Islet precursor cell (in vitro differentiated cells): ENCODE measurements at places on chromosomes 2 and 18.
A peak's percentile ranks its signal among the peaks of the same experiment; 100 is the strongest.

DNA sequence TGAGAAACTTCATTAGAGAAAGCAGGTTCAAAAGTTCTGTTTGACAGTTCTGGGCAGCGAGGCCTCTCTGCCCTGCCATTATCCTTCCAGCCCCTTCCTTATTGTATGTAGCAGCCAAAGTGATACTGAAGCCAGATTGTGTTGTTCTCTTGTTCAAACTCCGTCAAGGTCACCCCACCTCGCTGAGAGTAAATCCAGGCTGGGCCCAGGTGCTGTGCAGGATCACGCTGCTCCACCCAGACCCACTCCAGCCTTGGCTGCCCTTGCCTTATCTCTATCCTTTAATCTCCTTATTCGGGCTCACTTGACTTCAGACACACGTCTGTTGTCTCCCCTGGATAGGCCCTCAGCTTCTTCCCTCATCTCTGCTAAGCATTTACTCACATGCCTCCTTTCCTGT is 196.1 kb downstream of the CPS1 start:
- DNase-seq = no peak

DNA sequence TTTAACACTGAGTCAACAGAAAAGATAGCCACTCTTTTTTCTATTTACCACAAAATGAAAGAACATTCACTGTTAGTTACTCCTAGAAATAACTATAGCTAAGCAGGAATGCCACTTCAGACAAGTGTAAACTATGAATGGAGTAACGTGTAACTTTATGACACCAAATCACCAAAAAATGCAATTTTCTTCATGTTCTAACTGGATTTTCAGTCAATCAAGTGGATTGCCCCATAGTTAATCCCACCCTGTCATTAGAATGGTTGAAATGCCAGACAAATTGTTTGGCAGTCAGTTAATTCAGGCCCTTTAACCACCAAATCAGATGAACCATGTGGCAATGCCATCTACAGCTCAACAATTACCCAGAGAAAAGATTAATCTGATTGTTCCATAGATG is 9.9 kb downstream of the EPHA4 start:
- no peak for DNase-seq

- DNase-seq = no peak
These were observed 46.5 kb downstream of the IL1RL2 start for GRCh38 chr2:102233132-102233884.

GRCh38 chr2:180647221-180647620 is 333.2 kb upstream of the UBE2E3 start:
- no peak for DNase-seq

DNA sequence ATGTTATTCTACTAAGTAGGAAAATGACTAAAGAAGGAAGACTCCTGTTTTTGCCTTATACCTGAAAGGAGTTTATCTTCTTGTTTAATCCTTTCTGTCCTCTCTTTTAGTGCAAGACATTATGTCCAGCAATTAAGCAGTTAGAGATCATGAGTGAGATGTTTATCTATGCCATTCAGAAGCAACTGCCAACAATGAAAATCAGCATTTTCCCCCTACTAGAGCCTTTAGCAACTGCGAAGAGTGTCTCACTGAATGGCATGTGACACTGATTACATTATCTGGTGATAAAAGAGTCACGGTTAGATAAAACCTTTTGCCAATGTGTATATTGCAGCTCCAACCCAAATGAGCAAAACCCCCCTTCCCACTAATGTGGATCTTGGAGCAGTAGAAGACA is 357.7 kb upstream of the SYT4 start:
- no peak for DNase-seq

DNA sequence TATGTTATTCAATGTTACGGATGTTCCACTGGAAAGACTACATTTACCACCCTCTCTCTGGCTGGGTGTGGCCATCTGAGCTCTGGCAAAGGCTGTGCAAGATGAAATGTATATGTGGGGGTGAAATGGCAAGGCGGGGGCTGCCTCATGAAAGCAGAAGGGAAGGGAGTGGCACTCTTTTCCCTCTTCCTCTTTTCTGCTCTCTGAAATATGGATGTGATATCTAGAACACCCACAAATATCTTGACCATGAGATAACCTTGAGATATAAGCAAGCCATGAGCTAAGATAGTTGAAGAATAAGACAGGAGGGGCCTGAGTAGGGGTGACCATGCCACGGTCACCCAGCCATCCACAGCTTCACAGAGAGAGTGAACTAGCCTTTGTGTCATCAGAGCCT is 367.8 kb upstream of the ID2 start:
- DNase-seq = peak; percentile 12

DNA sequence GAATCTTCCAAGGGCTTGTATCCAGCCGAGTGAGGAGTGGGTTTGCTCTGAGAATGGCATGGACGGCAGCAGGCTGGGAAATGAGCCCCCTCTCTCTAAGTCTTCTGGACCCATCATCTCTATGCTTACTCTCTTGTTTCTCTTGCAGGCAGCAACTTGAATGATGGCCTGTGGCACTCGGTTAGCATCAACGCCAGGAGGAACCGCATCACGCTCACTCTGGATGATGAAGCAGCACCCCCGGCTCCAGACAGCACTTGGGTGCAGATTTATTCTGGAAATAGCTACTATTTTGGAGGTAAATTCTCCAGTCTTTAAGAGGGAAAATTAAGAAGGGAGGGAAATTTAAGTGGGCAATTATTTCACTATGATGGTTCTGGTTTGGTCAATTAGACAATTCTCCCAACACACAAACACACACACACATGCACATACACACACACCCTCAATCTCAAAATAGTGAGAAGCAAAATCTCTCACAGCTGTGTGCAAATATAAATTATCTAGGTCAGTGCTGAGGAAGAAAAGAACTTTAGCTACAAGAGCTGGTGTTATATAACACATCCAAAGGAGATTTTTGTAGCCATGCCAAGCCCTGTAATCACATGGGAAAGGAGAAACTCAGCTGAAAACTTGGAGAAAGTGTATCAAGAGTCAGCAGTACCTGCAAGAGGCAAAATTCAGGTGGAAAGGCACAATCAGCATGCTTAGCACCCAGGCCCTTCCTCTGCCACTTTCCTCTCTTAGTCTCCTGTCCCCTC is 499.2 kb downstream of the CNTNAP5 start:
- DNase-seq = no peak

DNA sequence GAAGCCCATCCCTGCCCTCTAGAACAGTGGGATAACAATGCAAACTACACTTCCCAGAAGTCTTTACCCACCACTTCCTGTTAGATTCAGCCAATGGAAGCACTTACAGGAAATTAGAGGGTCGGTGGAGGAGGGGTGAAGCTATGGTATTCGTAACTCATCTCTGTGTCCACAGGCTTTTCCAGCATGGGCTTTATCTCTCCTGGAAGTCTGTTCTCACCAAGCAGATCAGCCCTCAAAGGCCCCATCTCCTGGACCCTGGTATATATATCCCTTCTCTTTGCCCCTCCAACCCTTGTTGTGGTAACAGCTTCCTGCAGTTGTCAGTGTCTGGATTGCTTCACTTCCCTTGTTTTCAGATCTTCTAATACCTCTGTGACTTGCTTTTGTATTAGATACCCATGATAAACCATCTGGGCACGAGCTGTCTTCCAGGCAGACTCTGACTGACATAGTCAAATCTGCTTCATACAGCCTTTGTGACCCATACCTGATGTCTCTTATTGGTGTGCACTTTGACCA is 475.0 kb upstream of the POU3F3 start:
- peak; percentile 69 for DNase-seq

DNA sequence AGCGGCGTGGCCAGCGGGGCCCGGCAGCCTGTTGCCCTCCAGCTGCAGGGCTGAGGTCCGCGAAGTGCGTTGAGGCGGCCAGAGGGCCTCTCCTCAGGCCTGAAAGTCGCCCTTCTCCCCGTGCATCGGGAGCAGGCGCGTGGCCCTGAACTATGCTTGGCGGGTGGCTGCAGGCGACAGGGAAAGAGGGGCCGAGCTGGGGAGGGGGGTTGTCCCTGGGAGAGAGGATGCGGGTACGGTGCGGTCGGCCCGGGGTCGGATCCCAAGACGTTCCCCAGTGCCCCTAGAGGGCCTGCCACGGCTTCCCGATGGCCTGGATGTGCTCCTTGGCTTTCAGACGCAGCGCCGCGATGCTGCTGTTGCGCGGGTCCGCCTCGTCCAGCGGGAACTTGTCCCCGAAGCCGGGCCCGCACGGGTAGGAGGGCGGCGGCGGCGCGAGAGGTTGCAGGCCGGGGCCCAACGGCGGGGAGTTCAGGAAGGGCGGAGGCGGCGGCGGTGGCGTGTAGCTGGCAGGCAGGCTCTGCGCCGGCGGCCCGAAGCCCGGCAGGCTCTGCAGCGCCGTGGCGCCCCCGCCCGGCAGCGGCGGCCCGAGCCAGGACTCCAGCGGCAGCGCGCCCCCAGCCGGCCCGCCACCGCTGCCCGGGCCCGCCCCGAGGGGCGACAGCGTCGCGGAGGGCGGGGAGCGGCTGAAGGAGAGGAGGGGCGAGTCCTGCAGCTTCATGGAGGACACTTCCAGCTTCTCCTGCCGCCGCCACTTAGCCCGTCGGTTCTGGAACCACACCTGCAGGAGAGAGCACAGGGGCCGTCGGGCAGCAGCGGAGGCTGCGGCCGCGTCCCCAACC is 4.3 kb downstream of the RAX start:
- DNase-seq = peak; percentile 91

GRCh38 chr2:217842017-217842416 is 160.8 kb downstream of the TNS1 start:
- no peak for DNase-seq

DNA sequence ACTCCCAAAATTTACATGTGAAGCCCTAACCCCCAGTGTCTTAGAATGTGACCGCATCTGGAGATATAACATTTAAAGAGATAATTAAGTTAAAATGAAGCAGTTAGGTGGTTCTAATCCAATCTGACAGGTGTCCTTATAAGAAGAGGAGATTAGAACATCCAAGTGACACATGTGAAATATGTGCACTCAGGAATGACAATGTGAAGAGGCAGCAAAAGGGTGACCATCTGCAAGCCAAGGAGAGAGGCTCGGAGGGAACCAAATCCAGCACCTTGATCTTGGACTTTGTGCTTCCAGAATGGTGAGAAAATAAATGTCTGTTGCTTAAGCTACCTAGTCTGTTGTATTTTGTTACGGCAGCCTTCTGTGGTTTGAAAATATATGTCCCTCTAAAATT is 165.4 kb downstream of the FIGN start:
- no peak for DNase-seq

- DNase-seq = no peak
These were observed 19.8 kb upstream of the LPIN2 start for GRCh38 chr18:3032721-3033120.

DNA sequence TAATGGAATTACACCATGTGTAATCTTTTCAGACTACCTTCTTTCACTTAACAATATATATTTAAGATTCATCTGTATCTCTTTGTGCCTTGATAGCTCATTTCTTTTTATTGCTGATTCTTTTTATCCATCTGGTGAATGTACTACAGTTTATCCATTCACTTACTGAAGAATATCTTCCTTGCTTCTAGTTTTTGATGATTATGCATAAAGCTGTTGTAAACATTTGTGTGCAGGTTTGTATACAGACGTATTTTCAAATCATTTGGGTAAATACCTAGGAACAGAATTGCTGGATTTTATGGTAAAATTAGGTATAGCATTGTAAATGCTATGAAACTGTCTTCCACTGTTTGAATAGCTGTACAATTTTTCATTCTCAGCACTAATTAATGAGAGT is 592.6 kb upstream of the HS6ST1 start:
- no peak for DNase-seq

DNA sequence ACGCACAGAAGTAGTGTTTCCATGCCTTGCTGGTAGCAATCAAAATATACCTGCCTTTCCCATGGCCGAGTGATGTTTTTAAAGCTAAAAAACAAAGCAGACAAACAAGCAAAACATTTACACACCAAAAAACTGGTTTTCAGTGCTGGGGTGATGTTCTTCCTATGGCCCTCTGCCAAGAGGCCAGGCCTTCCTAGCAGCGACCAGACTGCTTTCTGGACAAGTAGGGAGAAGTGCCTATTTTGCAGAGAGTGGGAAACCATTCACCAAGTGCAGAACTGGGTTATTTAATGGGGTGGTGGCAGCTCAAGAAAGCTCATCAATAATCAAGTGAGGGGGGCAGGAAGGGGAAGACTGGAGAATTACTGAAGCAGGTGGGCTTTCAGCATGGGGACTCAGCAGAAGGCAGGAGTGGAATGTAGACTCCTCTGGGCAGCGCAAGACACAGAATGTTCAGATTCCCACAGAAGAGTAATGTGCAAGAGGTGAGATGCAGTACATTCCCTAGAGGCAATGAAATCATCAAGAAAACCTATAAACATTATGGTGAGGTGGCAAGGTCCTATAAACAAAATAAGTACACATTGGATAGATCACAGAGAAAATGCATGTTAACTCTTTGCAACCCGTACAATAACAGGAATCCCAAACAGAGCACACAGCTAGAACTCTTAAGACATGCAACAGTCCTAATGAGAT is 44.0 kb downstream of the CPO start:
- no peak for DNase-seq

DNA sequence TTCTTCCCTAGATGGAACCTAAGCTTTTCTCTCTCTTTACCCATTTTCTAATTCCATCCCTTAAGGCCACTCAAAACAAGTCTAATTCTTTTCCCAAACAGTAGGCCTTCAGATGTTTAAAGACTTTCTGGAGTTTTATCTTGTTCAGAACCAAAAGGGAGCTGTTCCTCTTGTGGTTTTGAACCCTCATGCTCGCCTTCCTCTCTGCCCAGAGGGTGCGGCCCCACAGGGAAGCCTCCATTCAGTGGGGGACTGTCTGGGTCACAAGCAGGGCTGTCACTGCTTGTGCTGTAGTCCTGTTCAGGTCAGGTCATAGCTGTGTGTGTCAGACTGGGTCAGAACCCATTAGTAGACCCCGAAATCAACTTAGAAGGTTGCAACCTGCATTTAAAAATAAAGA is 56.5 kb downstream of the TET3 start:
- DNase-seq = no peak

DNA sequence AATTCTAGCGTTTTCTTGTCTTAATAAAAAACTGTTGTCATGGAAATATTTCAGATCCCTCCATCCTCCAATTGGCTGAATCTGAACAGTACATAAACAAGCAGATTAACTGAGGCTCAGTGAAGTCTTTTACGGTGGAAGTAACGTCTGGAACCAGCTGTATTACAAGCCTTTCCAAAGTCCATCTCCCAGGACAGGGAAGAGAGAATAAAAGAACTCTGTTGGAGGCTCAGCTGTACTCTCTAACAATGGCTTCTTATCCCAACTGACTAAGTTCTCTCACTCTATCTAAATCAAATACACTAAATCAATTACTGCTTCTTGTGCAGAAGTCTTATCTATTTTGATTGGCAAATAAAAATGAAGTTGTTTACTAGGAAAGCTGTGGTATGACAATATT is 19.9 kb upstream of the NEDD4L start:
- DNase-seq = no peak

GRCh38 chr18:23213200-23213599 is 77.9 kb downstream of the CABLES1 start:
- DNase-seq = no peak
